ENCODE measurements at places on chromosomes 3 and 15.
A peak's percentile ranks its signal among the peaks of the same experiment; 100 is the strongest.

- no peak for DNase-seq
These were observed 665 bp downstream of the PIGB start for GRCh38 chr15:55319537-55320237.

DNA sequence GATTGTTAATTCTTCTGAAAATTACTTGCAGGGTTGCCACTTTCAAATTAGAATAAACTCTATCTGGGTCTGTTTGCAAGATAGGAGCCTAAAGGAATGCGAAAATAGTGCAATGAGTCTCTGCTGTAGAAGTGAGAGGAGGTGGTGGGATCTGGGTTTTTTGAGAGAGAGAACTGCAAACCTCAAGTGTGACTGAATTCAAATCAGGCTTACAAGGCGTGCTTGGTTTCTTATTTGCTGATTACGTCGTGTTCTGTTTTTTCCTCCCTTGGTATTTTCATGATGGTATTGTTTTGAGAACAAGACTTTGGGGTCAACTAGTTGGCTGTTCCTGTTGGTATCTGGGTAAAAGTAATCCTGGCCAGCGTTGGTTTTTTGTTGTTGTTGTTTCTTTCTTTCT, 490.9 kb upstream of the CFAP20DC start:
- DNase-seq, result no peak

DNA sequence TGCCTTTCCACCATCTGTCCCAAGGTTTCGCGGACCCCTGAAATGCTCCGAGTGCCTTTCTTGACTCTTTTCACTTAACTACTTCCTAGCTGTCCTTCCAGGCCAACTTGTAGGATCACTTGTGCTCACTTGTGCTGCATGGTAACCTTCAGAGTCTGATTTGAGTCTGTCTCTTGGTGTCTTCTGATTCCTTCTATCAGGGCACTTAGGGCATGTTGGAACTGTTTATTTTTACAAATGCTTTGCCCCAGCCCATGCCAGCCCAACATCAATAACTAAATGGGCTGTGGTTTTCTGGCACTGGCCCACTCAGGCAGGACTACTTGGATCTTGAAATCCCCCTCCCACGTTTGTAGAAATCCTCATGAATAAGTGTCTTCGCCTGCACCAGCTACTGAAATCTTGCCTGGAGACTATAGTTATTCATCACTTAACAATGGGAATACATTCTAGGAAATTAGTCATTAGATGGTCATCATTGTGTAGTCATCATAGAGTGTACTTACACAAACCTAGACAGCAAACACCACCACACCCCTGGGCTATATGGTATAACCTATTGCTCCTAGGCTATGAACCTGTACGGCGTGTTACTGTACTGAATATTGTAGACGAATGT, 123.1 kb upstream of the STRIT1 start:
- no peak for DNase-seq

GRCh38 chr3:13105896-13106250, 32.6 kb upstream of the IQSEC1 start:
- DNase-seq, result no peak

DNA sequence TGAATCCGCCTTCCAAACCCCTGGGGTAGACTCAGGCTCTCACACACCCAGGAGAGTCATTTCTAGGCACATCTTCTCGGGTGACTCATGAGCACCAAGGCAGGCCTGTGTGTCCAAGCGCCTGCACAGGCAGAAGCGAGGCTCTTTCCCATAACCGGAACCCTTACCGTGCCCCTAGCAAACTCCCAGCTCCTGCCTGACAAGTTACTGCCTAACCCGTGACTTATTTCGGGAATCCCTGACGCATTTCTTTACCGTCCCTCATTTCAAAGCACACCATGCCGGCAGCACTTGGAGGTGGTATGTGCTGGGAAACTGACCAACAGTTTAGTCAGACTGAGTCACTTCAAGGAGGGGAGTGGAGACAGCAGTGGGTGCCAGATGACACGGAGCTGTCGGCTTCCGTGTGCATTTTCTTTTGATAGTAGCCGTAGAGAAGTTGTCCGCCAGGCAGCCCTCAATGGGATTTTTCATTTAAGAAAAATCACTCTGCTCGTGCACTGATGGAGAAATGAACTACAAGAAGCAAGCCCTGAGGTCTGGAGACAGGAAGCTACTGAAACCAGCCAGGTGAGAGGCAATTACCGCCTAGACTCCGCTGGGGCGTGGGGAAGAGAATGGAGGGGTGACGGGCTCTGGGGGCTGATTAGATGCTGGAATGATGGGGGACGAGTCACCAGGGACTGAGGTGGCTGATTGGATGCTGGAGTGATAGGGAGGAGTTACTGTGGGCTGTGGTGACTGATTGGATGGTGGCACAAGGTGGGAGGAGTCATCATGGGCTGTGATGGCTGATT, 17.3 kb upstream of the HRH1 start:
- DNase-seq, result no peak

- DNase-seq, result no peak
These were observed 16.6 kb upstream of the SEC13 start for GRCh38 chr3:10337323-10338163.

DNA sequence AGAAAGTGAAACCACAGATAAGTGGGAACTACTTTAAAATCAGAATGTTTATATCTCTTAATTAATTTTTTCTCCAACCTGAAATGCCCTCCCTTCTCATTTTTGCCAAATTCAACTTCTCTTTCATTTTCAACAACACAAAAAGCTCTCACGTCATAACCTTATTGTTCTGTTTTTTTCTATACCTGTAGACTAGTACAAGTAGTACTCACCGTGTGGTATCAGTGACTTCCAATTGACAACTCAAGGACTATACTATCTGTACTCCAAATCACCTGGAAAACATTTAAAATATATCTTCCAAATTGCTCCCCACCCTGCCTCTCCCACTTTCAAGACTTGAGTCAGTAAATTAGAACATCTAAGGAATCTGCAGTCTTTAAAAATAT, 72.8 kb upstream of the ZNF280D start:
- DNase-seq, result no peak

GRCh38 chr3:12948891-12949711, 107.7 kb upstream of the RPL32 start:
- peak; percentile 49 for DNase-seq

GRCh38 chr3:188533612-188534357, 379.8 kb downstream of the LPP start:
- DNase-seq, result no peak

DNA sequence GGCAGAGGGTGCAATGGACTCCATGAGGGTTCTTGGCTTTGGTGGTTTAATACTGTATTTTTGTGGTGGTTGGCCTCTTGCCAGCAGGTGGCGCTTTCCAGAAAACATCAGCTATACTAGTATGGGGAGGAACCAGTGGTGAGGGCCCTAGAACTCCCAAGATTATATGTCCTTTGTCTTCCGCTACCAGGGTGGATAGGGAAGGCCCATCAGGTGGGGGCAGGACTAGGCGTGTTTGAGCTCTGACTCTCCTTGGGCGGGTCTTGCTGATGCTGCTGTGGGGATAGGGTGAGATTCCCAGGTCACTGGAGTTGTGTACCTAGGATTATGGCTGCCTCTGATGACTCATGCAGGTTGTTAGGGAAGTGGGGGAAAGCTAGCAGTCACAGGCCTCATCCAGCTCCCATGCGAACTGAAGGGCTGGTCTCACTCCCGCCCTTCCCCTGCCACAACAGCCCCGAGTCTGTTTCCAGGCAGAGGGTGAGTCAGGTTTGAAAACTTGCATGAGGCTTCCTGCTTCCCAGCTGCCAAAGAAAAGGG, 357.7 kb downstream of the OTOL1 start:
- DNase-seq, result peak; percentile 24

GRCh38 chr15:58038426-58039078, 27.0 kb downstream of the ALDH1A2 start:
- no peak for DNase-seq

DNA sequence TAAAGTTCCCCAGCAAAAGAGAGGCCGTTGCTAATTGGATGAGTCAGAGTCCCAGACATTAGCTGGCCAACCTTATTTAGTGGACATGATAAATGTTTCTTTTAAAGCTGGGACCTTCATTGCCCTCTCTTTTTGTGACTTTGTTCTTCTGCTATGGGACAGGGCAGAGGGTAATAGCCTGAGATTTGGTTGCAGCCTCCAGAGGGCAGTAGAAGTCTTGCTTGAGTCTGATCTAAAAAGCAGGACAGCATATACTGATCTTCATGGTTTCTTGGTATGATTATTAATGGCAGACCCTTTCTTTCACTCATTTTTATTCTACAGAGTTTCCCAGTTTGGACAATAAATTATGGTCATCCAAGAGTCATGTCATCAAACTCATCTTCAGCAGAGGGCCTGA, 25.1 kb upstream of the ZKSCAN7 start:
- no peak for DNase-seq

- DNase-seq, result no peak
These were observed 63.7 kb upstream of the SENP5 start for GRCh38 chr3:196803891-196804468.

- DNase-seq, result no peak
These were observed 457.5 kb downstream of the EDEM1 start for GRCh38 chr3:5644773-5645670.

DNA sequence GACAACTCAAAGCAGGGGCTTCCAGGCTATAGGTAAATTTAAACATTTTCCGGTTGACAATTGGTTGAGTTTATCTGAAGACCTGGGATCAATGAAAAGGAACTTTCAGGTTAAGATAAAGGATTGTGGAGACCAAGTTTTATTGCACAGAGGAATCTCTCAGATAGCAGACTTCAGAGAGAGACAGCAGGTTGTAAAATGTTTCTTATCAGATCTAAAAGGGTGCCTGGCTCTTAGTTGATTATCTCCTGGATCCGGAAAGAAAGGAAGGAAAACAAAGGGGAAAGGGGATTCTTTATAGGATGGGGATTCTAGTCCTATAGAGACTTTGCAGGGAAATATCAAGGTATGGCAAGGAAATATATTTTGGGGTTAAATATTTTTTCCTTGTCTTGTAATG, 951.3 kb upstream of the SEMA6D start:
- DNase-seq, result no peak

DNA sequence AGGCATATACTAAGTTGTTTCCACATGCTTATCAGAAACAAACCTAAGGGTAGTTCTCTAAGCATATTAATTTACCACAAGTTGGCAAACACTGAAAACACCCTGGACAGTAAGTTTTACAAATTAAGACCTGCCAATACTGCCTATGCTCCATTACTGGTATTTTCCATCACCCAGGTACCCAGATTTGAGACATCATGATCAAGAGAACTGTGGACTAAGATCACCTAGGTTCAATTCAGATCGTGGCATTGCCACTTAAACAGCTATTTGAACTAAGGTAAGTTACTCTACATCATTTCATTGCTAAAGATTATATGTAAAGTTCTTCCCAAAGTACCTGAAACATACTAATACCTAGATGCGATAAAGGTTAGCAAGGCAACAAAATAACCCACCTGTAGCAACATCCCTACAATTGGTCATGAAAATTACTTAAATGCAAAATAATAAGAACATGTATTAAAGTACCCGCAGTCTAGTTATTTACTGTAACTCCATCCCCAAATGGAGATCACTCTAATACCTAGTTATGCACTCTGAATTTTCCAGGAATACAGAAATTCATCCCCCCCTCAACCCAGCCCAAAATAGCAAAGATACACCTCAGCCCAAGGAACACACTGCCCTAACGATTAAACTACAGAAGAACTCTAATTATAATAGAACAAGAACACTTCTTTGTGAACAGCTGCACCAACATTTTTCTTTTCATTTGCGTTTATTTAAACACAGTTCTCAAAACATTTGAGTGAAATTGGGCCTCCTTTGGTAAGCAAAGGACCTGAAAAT, 21.6 kb downstream of the TRA2B start:
- no peak for DNase-seq

- no peak for DNase-seq
These were observed 56.7 kb downstream of the DRD3 start for GRCh38 chr3:114122027-114122709.

DNA sequence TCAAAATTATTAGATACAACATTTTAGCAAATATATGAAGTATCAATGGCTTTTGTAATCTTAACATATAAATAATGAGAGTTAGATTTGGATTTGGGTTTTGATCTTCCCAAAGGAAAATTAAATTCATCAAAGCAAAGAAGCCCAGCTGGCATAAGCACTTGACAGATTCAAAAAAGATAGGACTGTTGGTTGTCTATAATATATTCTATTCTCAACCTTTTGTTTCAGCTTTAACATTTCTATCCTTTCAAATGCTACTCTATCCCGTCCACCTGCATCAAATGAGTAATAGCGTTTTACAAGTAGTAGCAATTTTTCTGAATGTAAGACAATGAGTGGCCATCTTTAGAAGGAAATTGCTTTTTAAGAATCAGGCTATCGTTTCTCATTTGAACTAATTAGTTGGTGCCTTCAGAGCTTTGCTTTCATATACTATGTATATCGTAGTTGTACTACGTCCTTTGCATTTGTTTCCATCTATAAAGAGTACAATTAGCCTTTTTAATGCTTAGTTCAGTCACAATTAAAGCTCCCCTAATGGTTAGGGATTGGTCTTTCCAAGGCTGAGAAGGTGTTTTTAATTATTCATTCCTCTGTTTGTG, 278.0 kb downstream of the UBE2E2 start:
- DNase-seq, result no peak

DNA sequence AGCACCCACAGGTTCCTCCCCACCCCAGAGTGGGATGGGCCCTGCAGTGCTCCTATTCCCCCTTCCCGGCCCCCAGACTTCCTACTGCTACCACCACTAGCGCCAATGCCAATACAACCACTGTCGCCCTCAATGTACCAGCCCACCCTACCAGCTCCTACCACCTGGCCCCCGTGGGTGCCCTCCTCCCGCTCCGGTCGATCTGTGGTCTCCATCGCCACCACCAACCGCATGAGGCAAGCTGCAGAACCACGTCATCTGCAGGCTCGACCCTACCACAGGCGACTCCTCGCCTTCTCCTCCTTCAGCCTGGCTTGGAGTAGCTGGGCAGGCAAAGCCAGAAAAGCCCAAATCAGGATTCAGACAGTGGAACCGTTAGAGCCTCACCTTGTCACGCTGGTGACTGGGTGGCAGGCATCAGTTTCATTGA, 179.3 kb downstream of the POTEB3 start:
- DNase-seq, result no peak

DNA sequence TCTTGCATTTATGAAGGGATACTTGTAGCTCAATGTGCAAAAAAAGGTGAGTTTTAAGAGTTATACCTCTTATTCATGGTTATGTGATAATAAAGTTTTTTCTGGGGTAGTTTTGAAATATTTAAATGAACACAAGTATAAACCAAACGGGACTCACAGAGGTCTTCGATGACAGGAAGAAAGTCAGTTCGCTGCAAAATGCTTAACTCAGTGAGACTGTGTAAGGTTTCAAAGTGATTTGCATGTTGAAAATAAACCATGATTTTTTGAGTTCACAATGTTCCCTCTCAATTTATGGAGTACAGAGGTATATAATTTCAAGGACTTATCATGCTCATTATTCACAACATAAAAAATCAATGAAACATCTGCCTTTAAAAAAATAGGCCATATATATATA, 36.3 kb upstream of the MYH15 start:
- DNase-seq, result no peak

- no peak for DNase-seq
These were observed 239.3 kb downstream of the SLC9A9 start for GRCh38 chr3:143608966-143609365.

- no peak for DNase-seq
These were observed 498.0 kb downstream of the MECOM start for GRCh38 chr3:169165196-169166158.

Measured in foreskin melanocyte (primary cell).